ENCODE measurements at places on chromosomes 13 and 19.
A peak's percentile ranks its signal among the peaks of the same experiment; 100 is the strongest.

DNA sequence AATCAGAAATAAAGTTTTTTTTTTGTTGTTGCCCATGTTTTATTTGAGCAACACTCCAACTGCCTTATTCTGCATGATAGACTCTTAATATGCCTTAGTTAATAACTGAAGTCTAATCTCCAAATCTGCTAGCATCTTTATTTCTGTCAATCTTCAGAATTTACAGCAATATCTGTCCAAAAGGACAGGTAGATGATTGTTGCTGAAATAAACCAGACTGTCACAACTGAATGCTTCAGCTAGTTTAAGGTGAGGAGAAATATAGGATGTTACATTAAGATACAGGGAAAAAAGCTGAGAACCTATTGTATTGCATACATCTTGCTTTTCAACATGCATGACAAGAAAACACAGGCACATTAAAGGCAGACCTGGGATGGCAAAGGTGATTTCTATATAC is 204.3 kb downstream of the SLITRK1 start:
- DNase-seq: no peak

GRCh38 chr13:85197431-85197830 is 601.8 kb downstream of the SLITRK6 start:
- DNase-seq: no peak

DNA sequence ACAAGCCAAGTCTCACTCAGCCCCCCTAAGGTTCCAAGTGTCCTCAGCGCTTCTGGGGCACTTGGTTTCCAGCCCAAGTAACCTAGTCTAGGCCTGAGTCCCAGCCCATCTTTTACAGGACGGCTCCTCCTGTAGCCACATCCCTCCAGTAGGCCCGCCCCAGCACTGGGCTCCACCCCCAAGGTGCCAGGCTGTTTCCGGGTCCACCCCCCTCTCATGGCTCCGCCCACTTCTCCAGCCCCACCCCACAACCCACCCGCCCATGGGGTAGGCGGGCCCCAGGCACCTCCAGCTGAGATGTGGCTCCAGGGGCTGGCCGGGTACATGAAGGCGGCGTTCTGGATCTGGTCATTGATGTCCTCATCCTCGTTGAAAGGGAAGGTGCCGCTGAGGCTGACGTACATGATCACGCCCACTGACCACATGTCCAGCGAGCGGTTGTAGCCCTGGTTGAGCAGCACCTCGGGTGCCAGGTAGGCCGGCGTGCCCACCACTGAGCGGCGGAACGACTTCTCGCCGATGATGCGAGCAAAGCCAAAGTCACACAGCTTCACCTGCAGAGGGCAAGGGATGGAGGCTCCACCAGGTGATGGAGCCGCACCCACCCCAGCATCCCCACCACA is 17.2 kb upstream of the DACT3 start:
- DNase-seq: no peak

- no peak for DNase-seq
These were observed 182.2 kb downstream of the FOXO1 start for GRCh38 chr13:40484101-40484800.

- peak; percentile 25 for DNase-seq
These were observed 32.2 kb downstream of the GP6 start for GRCh38 chr19:55005684-55006488.

GRCh38 chr13:80010286-80010831 is 330.6 kb downstream of the SPRY2 start:
- no peak for DNase-seq

- no peak for DNase-seq
These were observed 4.1 kb downstream of the RASA3 start for GRCh38 chr13:114128348-114128623.

GRCh38 chr13:31965361-31966066 is 66.1 kb upstream of the FRY start:
- no peak for DNase-seq

GRCh38 chr13:32426990-32427851 is 709 bp downstream of the N4BP2L1 start:
- DNase-seq: no peak

DNA sequence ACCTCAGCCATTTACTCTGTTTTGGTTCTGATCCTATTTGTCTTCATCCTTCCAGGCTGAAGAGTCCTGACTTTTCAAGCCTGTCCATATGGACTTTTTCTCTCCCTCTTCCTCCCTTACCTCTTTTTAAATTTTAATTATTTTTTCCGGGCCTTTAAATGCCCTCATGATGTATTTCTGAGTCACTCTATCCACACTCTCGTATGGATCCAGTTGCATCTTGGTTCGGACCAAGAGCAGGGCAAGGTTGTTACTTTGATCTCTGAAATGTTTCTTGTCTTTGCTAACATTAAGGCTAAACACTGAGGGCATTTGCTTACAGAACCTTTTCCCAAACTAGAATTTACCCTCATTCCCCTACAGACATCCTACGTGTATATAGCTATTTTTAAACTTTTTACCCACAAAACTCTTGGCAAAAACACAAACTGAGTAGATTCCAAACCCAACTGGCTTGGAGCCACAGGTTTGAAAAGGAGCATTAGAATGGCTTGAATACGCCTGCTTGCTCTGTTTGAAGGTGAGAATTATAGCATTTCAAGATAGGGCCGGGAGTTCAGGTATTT is 47.4 kb upstream of the SERPINE3 start:
- DNase-seq: no peak

DNA sequence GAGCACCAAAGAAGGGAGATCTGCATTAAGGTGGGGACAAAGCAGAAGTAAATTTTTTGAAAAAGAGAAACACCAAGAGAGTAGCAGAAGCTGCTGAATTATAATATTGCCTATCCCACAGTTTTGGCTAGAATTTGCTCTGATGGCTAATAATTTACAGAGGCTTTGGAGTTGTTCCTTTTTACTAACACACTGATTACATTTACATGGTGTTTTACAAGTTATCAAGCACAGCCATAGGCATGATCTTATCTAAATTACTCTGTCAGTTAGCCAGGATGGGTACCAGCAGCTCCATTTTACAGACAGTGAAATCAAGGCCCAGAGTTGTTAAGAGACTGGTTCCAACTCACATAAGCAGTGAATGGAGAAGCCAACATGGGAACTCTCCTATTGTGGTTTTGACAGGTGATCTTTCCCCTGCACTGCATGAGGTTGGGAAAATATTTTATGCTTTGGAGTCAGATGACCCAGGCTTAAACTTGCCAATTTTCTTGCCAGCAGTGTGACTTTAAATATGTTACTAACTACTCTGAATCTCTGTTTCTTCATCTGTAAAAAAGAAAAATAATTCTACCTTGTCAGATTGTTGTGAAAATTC is 33.5 kb upstream of the ESD start:
- DNase-seq: no peak

GRCh38 chr19:3108775-3109174 is 14.6 kb downstream of the GNA11 start:
- no peak for DNase-seq

Measured in HFF-Myc (cell line).